A549 treated with Hydrocortisone at 1 μM for 4 hours (cell line): ENCODE measurements at places on chromosomes 3 and 15. TPM values are rescaled to one million over a fixed set of nuclear protein-coding genes. Genes with fewer than 3 reads are reported as not detected.

Gene KBTBD13
- not detected in 5 replicates for total RNA-seq

Gene GHRL
- total RNA-seq, result 0.13 TPM in 1 of 5 replicates, not detected in the others

Gene PPIP5K1
- 3.8 to 6.9 TPM (median 5.8 TPM) in 5 replicates for total RNA-seq

Gene NBEAL2
- 53.9 to 81.1 TPM (median 77.0 TPM) in 5 replicates for total RNA-seq

Gene ST3GAL6
- total RNA-seq, result 0.55 to 1.8 TPM (median 1.2 TPM) in 5 replicates

Gene ZNF717
- total RNA-seq, result 2.5 to 3.1 TPM (median 3.0 TPM) in 5 replicates

Gene ACKR2
- 0.12 to 0.14 TPM (median 0.13 TPM) in 3 of 5 replicates, not detected in the others for total RNA-seq
